ENCODE measurements at places on chromosomes 13 and 19. TPM values are rescaled to one million over a fixed set of nuclear protein-coding genes. Genes with fewer than 3 reads are reported as not detected.

DNA sequence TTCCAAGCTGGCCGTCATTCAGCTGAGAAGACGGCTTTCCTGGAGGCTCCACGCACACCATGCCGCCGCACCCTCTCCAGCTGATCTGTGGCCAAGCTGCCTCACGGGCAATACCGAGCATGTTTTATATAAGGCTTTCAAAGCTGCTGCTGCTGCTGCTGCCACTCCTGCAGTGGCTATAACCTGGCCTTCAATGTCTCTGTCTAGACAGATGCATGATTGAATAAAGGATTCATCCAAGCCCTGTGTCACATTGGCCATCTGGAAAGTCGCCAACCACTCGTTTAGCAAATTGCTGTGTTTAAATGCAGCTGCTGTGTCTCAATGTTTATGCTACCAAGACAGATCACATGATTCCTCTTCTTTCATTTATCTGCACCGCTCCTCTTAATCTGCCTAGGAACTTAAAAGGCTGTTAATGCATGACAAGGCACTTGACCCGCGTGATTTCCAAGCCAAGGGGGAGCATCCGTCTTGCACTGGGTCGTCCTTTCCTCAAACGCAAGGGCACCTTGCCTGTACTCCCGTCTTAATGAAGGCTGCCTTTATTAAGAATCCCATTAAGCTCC is 114.3 kb downstream of the TEX26 start:
- DNase-seq = no peak

DNA sequence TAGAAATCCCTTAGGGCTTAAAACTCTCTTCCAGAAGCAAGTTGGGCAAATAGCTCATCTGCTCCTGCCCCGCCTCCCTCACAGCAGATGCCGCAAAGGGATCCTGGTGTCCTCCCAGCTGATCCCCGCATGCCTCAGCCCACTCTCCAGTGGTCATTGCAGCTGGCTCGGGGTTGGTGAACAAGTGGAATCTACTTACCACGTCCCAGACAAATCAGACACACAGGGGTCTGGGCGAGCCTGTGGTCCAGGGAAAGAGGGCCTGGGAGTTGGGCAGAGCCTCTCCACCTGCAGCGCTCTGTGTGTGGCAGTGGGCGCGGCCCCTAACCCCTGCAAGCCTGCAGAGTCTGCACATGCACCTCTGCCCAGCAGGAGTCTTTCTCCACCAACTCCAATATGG is 10.8 kb upstream of the C19orf33 start:
- DNase-seq = no peak

DNA sequence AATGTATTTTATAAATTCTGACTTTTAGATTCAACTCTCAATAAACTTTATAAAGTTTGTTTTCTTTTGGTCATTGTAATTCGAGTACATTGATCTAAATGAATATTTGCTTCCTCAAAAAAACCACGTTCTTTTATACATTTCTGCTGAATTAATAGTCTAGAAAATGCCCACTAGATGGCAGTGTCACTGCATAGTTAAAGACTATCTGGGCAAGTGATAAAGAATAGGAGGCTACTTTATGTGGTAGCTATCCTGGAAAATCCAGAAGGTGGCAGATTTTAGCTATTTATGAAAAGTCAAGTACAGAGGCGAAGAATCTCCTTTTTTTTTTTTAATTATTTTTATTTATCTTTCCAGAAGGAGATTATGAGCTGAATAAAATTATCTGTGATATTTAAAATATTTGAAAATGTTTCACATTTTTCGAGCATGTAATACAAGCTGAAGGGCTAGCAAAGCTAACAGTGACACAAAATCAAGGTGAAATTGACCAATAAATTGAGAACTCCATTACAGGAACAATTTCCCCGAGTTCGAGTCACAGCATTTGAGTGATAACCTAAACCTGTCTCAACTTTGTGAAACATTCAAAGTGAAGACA is 221.8 kb downstream of the OLFM4 start:
- DNase-seq = no peak

DNA sequence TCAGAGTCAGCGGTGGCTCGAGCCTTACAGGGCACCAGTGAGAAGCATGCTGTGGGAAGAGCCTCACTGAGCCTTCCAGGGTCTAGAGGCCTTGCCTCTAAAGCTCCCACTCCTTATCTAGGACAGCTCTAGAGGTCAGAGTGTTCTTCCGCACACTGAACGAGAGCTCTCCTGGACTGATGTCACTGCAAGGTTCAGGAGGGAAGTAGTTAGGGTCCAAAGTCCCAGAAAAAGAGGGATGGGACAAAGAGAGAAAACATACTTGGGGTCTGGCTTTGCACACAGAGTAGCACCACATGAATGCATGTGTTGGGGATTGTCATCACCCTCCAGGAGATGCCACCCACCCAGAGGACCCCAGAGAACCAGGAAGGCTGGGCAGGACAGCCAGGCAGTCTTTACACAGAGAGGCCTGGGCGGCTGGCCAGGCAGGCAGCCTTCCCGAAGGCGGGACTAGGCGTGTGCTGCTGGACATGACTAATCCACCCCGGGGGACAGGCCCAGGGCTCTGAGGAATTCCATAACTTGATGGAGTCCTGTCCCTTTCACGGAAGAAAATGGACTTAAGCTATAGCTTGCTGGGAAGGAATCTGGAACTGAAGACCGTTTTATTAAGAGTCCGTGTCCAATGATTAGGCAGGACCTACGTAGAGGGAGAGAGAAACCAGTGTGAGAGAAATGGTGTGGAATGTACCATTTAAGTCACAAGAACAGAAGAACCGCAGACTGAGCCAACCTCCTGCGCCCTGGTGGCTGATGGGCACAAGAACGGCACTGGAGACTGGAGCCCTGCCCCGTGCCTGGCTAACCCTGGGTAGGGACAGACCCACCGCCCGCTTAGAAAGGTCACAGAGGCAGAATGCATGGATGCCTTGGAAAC is 16.6 kb upstream of the EPHX3 start:
- no peak for DNase-seq

The RYR1 gene
- 10.7 TPM for total RNA-seq

Measured in H1 (cell line).